SK-N-SH (cell line): ENCODE measurements at places on chromosomes 5 and 9. TPM values are rescaled to one million over a fixed set of nuclear protein-coding genes. Genes with fewer than 3 reads are reported as not detected.

NUDT2 gene
- 47.8 and 65.2 TPM in 2 replicates for polyA plus RNA-seq

CYLC2 gene
- polyA plus RNA-seq = not detected in 2 replicates

SLC27A6 gene
- 0.12 and 0.45 TPM in 2 replicates for polyA plus RNA-seq

HMGCR gene
- polyA plus RNA-seq = 8.2 and 11.0 TPM in 2 replicates

APBB3 gene
- 36.0 and 54.5 TPM in 2 replicates for polyA plus RNA-seq

BTNL3 gene
- not detected in 2 replicates for polyA plus RNA-seq

SPACA9 gene
- polyA plus RNA-seq = 6.7 and 9.8 TPM in 2 replicates

SERF1A gene
- 4.2 and 4.3 TPM in 2 replicates for polyA plus RNA-seq

FAM221B gene
- not detected in 2 replicates for polyA plus RNA-seq

FREM1 gene
- polyA plus RNA-seq = 0.26 and 0.60 TPM in 2 replicates

PCDHGC3 gene
- 55.8 and 97.0 TPM in 2 replicates for polyA plus RNA-seq

PTGES gene
- polyA plus RNA-seq = 3.2 and 5.2 TPM in 2 replicates

HTR4 gene
- not detected in 2 replicates for polyA plus RNA-seq

CDC20B gene
- 0.03 TPM in 2 replicates for polyA plus RNA-seq

LTC4S gene
- 0.34 and 0.43 TPM in 2 replicates for polyA plus RNA-seq

PCDHA3 gene
- polyA plus RNA-seq = 0.02 TPM in 1 of 2 replicates, not detected in the other

SHISAL2B gene
- 0.16 TPM in 1 of 2 replicates, not detected in the other for polyA plus RNA-seq

NMUR2 gene
- polyA plus RNA-seq = not detected in 2 replicates

SELENOP gene
- 0.06 and 0.08 TPM in 2 replicates for polyA plus RNA-seq

BTNL8 gene
- polyA plus RNA-seq = not detected in 2 replicates

MRPS2 gene
- polyA plus RNA-seq = 113 and 116 TPM in 2 replicates

DMRT2 gene
- not detected in 2 replicates for polyA plus RNA-seq

FIBCD1 gene
- 0.86 and 1.3 TPM in 2 replicates for polyA plus RNA-seq

DPYSL3 gene
- 123 and 150 TPM in 2 replicates for polyA plus RNA-seq

SMIM23 gene
- not detected in 2 replicates for polyA plus RNA-seq

PCDHA10 gene
- 0.02 TPM in 2 replicates for polyA plus RNA-seq

OBP2B gene
- not detected in 2 replicates for polyA plus RNA-seq

CDH6 gene
- 1.1 and 1.4 TPM in 2 replicates for polyA plus RNA-seq

PCDHGC5 gene
- polyA plus RNA-seq = 1.9 and 2.0 TPM in 2 replicates

NTNG2 gene
- 5.1 and 6.1 TPM in 2 replicates for polyA plus RNA-seq

CMYA5 gene
- 0.12 and 0.21 TPM in 2 replicates for polyA plus RNA-seq

SYK gene
- polyA plus RNA-seq = not detected in 2 replicates
